ENCODE measurements at places on chromosomes 5 and 9. TPM values are rescaled to one million over a fixed set of nuclear protein-coding genes. Genes with fewer than 3 reads are reported as not detected.

DNA sequence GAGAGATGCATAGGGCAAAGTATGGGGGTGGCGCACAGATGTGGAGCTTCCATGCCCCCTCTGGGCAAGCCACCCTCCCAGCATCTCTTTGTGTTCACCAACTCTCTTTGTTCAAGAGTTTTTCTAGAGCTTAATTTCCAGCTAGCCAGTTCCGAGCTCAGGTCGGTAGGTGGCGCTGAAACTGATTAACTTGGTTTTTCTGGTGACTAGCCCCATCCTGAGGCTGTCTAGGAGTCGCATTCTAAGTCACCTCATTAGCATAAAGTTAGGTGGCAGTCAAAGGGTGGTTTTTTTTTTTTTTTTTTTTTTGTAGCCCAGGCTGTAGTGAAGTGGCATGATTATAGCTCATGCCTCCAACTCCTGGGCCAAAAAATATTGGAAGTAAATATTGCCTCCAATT lies 476.4 kb downstream of the KDM4C start:
- peak; percentile 8 for DNase-seq

GRCh38 chr9:130201399-130201873 lies 29.2 kb downstream of the NCS1 start:
- no peak for DNase-seq

GRCh38 chr5:157161996-157162395 lies 4.1 kb downstream of the GARIN3 start:
- no peak for DNase-seq

DNA sequence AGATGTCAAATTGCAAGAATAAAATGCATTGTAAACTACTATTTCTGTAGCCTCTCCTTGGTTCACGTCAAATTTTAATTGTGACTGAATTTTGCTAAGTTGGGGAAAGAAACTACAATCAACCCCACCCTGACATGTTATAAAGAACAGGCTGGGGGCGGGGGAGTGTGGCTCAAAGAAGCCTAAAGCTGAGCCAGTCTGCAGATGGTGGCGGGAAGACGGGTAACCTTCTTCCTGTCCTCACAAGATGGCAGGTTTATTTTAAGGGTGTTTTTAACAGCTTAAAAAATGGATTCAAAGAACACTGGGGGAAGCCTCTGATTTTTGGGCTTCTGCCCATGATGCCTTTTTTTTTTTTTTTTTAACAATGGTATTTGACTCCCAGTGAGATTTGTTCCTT lies 68.5 kb upstream of the MELK start:
- no peak for DNase-seq

KIF20A gene
- total RNA-seq, result 51.0 TPM

FGF18 gene
- total RNA-seq, result 1.5 TPM

CCDC183 gene
- total RNA-seq, result not detected

ASPN gene
- total RNA-seq, result not detected

NSMF gene
- 96.6 TPM for total RNA-seq

SLC36A2 gene
- not detected for total RNA-seq

PCDHA1 gene
- total RNA-seq, result 0.03 TPM
